Ureter (tissue), 1 donor: ENCODE measurements at places on chromosomes 4 and X. TPM values are rescaled to one million over a fixed set of nuclear protein-coding genes. Genes with fewer than 3 reads are reported as not detected.

Gene F8A2
- not detected for total RNA-seq

Gene FMR1NB
- total RNA-seq = not detected

Gene AMOT
- total RNA-seq = 27.5 TPM

Gene MAB21L2
- total RNA-seq = not detected

Gene ARAP2
- total RNA-seq = 45.7 TPM

Gene FREM3
- total RNA-seq = 0.39 TPM
